ENCODE measurements at places on chromosomes 6 and 20. TPM values are rescaled to one million over a fixed set of nuclear protein-coding genes. Genes with fewer than 3 reads are reported as not detected.

- H3K4me3 ChIP-seq = no peak overlapping the region
- DNase-seq = no peak
- H3K4me1 ChIP-seq = no peaks in the 10 kb centered on the region
- no peak overlapping the region for H3K27ac ChIP-seq
Observed at GRCh38 chr6:32484614-32484998, 44.9 kb downstream of the HLA-DRA start.

GRCh38 chr6:90167514-90168379 lies 128.9 kb downstream of the BACH2 start:
- H3K4me1 ChIP-seq = peaks cover 27% of the 10 kb centered on the region
- no peaks in the 10 kb centered on the region for H3K36me3 ChIP-seq
- H3K27me3 ChIP-seq = no peaks in the 10 kb centered on the region
- no peak for DNase-seq

DNA sequence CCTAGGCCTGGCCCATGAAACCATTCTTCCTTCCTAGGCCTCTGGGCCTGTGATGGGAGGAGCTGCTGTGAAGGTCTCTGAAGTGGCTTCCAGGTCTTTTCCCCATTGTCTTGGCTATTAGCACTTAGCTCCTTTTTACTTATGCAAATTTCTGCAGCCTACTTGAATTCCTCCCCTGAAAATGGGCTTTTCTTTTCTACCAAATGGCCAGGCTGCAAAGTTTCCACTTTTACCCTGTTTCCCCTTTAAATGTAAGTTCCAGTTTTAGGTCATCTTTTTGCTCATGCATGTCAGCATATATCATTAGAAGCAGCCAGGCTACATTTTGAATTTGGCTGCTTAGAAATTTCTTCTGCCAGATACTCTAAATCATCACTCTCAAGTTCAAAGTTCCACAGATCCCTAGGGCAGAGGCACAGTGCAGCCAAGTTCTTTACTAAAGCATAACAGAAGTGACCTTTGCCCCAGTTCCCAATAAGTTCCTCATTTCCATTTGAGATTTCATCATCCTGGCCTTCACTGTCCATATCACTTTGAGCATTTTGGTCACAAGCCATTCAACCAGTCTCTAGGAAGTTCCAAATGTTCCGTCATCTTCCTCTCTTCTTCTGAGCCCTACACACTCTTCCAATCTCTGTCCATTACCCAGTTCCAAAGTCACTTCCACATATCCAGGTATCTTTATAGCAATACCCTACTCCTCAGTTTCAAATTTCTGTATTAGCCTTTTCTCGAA lies 71.9 kb downstream of the TBC1D7 start:
- no peaks in the 10 kb centered on the region for H3K27me3 ChIP-seq
- no peak for DNase-seq
- no peaks in the 10 kb centered on the region for H3K4me1 ChIP-seq
- H3K36me3 ChIP-seq = peaks cover 2% of the 10 kb centered on the region
- no peak overlapping the region for H3K27ac ChIP-seq

The COL12A1 gene
- 2,753 TPM for total RNA-seq

The TMEM151B gene
- not detected for total RNA-seq

The KIAA1586 gene
- total RNA-seq = 12.6 TPM

The PBOV1 gene
- not detected for total RNA-seq
